Right hindlimb (tissue), 1 donor: ENCODE measurements at places on chromosomes 6 and 20.

- no peak for DNase-seq
Measured at GRCh38 chr6:106519460-106520394, 109.6 kb downstream of the RTN4IP1 start.

- no peak for DNase-seq
Measured at GRCh38 chr6:150416128-150416527, 47.3 kb downstream of the IYD start.

DNA sequence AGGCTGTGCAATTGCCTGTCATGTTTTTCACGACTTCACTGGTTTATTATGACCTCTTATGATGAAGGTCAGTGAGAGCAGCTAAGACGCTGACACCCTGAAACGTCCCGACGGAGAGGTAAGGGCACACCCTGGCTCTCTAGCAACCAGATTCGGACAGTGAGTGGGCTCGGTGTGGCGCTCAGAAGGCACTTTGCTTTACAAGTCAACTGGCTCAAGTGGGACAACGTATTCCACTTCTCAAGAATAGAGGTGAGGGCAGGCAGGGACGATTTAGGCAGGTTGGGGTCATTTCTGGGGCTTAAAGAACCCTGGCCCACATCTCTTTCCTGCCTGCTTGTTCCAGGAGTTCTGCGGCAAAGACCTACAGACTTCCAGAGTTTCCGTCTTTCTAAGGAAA is 18.2 kb downstream of the RNASET2 start:
- DNase-seq: no peak

GRCh38 chr20:50919567-50919966 is 11.7 kb downstream of the ADNP start:
- no peak for DNase-seq

DNA sequence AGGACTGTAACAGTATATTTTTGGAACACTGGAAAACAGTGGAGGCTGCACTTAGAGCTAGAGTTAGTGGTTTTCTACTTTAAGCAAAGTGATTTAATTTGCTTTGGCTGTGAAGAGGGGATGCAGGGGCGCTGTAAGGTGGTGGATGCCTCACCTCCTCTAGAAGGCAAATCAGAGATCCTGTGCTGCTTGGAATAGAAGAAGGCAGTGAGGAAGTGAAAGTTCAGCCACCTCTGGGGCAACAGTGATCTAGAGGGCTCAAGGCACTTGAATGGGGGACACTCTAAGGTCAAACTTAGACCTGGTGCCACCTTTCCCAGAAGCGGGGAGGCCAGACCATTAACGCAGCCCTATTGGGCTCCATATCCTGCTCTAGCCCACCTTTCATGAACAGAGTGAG is 19.0 kb upstream of the SNRPB2 start:
- no peak for DNase-seq

GRCh38 chr6:87407561-87407900 is 241 bp upstream of the CFAP206 start:
- no peak for DNase-seq

DNA sequence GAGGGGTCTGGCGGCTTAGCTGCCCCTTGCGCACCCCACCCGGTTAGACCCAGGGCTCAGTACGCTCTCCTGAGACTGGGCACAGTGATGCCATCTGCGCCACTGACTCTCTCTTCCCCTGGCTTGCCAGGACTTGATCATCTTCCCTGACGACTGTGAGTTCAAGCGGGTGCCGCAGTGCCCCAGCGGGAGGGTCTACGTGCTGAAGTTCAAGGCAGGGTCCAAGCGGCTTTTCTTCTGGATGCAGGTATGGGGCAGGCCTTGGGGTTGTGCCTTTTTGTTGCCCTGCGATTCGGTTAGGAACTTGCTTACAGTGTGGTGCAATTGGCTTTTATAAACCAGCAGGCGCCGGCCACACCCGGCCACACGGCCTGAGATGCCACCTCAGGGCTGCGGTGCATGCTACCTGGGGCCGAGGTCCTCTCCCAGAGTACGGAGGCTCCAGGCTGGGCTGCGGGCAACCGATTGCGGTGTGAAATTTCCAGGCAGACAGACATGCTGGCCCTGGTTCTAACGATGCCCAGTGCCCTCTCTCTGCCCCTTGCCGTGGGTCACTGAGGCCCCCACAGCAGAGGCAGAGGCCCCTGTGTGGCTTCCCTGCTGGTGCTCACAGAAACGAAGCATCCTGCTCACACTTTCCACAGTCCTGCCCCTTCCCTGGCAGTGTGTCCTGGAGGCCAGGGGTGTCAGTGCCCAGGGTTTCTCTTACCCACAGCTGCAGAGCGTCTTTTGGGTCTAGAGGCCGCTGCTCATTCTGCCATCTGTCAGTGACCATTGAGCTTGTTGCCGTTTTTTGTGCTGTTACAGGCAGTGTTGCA is 1.7 kb downstream of the ADRM1 start:
- DNase-seq: no peak

DNA sequence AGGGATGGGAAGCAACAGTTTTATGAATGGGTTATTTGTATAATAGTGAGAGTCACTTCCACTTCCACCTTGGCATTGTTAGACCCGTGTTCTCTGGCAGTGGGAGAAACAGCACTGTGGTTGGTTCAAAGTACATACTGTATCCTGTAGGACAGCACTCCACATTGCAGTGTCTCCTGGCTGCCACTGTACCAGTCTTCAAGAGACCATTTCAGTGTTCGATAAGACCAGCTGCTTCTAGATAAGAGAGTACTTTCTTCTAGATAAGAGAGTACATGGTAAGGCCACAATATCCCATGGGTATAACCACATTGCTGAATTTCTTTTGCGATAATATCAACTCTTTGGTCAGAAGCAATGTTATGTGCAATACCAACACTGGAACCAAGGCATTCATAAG is 28.8 kb downstream of the FITM2 start:
- no peak for DNase-seq

DNA sequence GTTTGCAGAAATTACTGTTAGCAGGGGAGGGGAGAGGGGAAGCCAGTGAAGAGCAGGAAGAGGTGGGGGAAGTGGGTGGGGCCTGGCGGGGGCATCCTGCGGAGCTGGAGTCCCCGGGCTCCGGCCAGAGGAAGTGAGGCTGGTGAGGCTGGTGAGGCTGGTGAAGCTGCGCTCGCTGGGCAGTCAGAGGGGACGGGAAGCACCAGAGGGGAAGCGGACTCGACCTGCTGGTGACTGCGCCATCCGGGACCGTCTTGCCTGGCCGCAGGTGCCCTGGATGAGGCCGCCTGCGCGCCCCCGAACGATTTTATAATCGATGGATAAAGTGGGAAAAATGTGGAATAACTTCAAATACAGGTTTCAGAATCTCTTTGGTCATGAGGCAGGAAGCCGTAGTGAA is 635.3 kb upstream of the MARCKS start:
- DNase-seq: no peak
